ENCODE measurements at places on chromosomes 3 and 15.

DNA sequence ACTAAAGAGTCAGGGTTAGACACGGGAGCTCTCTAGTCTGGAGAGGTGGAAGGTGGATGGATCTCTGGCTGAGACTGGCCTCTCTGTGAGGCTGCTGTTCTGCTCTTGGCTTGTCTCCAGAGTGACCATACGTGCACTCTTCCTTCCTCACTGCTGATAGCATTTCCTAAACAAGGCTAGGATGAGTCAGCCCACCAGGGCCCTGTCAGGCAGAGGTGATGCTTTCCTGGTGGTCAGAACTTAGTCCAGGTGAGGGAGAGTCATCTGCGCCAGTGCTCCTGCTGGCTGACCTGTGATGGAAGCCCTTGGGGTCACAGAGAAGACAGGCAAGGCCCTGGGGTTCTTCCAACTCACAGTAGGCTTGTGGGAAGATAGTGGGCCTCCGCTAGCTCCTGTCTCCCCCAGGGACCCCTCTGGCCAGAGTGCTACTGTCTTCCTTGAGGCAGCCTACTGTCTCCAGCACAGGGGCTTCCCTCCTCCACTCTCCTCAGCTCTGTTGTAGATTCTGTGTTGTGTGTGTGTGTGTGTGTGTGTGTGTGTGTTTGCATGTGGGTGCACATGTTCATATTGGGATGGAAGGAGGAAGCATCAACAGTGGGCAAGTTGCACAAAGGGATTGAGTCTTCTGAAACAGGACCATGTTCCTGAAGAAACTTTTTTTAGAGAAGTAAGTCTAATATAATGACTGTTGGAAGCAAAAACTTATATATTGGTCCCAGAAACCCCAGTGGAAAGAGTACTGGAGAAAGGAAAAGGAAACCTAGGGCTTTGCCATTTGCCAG is 16.5 kb downstream of the ALPK3 start:
- no peak for DNase-seq

- DNase-seq = no peak
Measured at GRCh38 chr3:65938676-65939075, 100.0 kb downstream of the MAGI1 start.

GRCh38 chr3:169871129-169871886 is 1.6 kb upstream of the LRRC31 start:
- no peak for DNase-seq

DNA sequence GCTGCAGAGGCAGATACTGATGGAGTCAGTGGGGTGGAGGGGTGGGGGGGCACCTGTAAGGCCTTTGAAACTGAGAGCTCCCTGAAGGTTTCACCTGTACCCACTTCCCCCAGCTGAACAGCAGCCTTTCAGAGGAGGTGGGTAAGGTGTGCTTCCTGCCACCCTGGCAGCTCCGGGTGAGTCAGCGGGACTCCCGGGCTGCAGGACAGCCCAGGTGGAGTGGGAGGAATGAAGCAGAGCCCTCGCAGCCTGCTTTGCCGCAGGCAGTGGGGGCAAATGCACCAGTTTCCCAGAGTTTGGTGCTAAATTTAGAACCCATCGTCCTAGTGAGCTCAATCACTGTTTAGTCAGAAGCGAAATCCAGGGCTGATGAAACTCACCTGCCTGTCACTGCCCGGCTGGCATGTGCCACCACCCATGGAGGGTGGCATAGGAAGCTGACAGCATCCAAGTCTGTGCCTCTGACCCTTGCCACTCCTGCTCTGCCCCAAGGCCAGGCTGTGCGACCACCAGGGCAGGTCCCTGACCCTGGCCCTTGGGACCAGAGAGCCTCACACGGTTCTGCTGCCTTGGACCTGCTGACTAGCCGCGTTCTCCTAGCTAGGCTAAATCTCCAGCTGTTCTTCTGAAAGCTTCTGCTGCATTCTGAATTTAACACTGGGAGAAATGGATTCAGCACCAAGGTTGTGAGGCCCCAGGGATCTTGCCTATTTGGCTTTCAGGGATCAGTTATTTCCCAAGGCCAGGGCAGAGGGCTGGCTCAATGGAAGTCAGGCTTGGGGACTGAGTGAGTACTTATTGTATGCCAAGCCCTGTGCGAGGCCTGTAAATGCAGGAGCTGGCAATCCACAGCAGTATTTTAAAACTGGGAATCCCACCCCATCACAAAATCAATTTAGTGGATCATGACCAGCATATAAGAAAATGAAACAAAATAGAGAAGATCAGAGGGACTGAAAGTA is 67.3 kb upstream of the RASGRF1 start:
- DNase-seq = no peak

DNA sequence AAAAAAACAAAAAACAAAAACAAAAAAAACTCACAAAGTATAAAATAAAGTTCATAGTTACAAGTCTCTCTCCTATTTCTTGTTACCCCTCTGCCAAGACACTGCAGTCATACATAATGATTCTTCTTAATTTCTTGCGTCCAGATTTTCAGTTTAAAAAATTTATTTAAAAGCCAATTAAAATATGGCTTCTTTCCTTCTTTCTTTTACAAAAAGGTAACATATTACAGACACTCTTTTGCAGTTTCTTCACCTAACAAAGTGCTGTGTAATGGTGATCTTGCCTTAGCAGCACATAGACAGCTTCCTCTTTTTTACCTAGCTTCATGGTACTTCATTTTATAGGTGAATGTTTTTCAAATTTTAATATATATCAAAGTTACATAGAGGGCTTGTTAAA is 136.1 kb upstream of the SGO1 start:
- no peak for DNase-seq

- no peak for DNase-seq
Measured at GRCh38 chr3:135944831-135945230, 20.7 kb upstream of the PPP2R3A start.

DNA sequence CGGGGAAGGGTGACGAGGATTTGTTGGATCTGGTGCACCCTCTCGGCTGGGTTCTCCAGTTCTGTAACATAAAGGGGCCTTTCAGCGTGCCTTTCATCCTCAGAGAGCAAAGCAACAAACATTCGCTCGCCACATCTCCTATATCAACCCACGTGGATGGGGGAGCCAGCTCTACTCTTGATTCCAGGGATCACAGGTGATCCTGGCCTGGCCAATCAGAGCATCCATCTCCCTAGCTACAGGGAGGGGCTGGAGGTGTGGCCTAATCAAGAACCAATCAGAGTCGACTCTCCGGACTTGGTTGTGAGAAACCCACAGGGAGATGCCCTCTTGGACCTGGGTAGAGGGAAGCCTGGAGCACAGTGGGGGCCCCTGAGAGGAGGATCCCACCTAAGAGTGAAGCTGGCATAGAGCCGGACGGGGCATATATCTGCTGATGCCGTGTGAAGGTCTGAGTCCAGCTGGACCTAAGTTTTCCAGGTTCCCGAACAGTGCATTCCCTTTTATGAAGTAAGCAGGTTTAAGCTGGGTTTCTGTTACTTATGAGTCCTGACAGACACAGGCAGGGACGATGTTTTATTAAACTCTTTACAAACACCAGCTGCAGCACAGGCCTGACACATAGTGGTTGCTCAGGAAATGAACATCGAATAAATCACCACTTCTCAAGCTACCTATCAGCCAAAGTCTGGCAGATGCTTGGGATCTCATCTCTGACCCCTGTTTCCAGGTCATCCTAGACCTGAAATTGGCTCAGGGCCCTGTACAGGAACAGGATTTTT is 50.7 kb upstream of the RAD18 start:
- DNase-seq = no peak

GRCh38 chr15:48733615-48734014 is 77.3 kb downstream of the CEP152 start:
- no peak for DNase-seq

DNA sequence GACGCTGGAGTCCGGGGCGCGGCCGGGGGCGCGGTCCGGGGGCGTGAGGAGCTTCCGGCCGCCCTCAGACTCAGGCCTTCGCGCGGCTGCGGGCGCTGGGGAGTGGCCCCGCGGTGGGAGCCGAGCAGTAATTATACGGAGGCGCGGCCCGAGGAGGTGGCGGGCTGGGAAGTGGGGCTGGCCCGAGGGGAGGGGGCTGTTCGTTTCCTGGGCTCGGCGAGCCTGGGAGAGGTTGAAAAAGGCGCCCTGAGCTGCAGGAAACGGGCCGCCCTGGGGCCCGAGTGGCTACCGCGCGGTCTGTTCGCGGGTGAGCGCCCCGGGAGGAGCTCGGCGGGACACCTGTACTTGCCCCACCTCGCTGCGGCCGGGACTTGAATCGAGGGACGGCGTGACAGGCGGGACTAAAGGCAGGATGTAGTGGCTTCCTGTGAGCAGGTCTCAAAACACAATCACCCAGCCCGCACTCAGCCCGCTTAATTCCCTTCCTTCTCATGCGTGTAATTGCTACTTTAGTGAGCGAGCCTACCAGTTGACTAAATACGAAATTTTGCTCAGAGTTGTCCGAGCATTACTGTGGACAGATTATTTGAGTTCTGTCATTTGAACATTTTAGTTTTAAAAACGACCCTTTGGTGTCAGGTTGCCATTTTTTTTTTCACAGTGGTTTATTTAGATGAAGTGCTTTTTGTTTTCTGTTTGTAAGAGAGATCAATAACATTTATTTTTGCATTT is 860 bp downstream of the RASA2 start:
- DNase-seq = no peak

Data from GM04503 (cell line).